AG08396 (cell line): ENCODE measurements at places on chromosomes 3 and 15.

GRCh38 chr3:27340534-27340933, 28.6 kb downstream of the NEK10 start:
- no peak for DNase-seq

DNA sequence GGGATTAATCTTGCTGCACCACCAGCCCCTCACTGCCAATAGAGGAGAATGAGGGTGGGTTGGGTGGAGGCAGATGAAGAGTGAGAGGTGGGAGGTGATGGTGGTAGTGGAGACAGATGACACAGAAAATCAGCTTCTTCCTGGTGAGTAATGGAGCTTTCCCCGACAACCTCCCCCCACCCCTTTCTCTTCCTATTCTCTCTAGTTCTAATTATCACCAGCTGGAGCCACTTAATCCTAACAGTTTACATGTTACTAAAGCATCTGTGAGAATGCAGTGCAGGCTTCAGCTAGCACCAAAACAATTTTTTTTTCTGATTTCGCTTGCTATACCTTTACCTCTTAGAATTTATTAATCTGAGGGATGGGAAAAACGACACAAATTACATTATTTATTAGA, 116.1 kb upstream of the DNAJC19 start:
- DNase-seq: no peak

- DNase-seq: peak; percentile 3
Observed at GRCh38 chr3:22685597-22685996, 517.5 kb upstream of the UBE2E2 start.

DNA sequence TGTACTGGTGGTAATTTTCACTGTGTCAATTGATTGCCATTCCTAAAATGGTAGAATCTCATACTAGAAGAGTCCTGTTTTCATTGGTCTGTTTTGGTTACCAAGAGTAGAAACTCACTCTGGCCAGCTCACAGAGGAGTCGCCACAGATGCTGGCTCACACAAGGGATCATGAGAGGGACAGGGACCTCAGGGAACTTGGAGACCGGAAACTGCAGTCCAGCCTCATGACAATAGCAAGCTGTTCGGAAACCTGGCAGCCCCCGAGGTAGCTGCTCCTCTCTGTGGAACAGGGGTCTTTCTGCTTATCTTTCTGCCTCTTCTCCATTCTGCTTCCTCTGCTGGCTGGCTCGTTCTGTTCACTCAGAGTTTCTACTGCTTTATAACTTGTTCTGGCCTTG, 192.9 kb downstream of the PLCL2 start:
- DNase-seq: no peak

DNA sequence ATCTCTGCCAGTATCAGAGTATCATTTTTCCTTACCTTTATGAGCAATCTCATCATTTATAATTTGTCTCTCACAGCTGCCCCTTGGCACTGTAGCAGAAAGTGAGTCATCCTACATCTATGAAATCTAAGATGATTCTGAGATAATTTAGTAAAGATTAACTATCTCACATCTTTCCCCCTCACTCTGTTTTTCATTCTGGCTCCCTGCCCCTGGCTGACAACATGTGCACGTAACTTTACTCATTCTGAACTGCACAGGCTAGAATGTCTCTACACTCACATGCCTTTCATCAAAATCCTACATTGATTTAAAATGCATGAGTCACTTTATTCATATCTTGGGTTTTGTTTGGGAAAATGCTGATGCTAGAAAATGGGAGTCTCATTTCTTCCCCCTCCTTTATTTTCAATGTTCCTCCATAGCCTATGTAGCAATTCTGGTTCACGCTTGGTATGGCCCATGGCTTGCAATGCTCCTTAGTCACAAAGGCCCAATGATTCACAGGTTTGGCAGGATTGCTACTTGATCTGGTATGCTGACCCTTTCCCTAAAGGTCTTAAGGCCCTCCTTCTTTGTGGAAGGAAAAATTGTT, 838.5 kb downstream of the TUSC7 start:
- DNase-seq: peak; percentile 36

DNA sequence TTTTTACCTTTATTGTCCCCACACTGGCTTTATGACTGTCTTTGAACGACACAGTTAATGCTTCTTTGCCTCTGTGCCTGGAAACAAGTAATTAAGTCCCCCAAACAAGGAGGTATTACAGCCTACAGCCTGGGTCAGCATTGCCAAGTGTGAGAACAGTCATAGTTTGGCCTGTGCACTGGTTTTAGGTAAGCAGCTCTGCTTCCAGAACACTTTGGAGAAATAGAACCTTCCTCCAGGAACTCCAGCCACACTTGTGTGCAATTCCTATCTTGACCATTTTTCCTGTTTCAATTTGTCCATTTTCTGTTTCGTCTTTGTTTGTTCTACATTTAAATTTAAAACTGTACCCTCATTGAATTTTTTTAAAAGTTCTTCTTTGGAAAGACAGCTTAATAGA, 568.2 kb downstream of the TUSC7 start:
- DNase-seq: no peak

DNA sequence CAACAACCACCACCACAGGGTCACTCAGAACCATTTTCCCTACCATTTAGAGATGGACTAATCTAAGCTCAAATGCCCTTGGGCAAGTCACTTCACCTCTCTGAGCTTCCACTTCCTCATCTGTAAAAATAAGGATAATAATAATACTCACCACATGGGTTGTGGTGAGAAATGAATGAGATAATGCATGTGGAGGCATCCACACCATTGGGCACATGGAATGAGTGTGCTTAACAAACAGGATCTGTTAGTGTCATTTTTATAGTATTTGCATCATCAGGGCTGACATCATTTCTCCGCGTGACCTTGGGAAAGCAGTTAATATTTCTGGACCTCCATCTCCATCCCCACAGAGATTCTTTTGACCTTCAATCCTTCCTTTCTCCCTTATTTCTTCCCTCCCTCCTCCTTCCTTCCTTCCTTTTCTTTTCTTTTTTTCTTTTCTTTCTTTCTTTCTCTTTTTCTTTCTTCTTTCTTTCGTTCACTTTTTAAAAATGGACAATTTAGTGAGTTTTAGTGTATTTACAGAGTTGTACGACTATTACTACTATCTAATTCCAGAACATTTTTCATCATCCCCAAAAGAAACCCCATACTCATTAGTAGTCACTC, 7.7 kb upstream of the RFT1 start:
- DNase-seq: no peak

DNA sequence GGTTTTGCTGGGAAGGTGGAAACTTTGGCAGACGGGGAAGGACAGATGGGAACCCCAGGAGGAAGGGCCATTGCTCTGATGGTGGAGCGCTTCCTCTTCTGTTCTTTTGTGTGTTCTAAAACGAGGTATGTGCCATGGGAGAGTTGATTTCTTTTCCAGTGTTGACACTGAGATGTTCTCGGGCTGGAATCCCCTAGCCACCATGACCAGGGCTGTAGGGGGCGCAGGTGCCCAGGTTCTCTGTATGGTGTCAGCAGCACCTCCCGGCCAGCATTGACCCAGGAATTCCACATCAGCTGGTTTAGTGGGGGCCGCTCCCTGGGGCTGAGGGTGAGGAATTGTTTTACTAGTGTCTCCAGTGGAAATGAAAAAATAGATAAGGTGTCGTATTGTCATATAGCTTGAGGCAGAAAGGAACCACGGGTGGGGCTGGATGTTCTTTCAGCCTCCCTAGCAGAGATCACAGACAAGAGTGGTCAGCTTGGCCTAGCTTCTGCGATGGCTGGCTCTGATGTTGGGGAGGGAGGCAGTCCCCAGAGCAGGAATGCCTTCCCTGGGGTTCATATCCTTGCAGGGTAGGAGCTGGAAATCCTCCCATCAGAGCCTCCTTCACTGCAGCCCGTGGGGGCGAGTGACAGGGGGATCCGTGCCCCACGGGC, 34.2 kb upstream of the ACAD9 start:
- no peak for DNase-seq

GRCh38 chr3:12327021-12327420, 38.2 kb downstream of the PPARG start:
- no peak for DNase-seq

DNA sequence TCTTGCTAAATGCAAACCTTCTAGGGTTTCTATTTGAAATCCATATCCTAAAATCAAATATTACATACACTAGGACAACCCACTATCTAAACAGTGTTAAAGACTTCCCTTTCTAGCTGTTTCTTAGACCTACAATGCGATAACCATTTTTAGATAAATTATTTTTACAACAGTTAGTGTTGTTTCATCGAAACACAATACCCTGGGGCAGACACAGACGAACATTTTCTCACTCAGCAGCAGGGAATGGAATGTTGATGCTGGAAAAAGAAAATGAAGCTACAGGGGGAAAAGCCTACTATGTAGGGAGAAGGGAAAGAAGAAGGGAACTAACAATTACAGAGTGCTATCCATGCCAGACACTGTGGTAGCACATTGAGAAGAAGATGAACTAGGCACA, 6.0 kb upstream of the HERC1 start:
- DNase-seq: no peak

DNA sequence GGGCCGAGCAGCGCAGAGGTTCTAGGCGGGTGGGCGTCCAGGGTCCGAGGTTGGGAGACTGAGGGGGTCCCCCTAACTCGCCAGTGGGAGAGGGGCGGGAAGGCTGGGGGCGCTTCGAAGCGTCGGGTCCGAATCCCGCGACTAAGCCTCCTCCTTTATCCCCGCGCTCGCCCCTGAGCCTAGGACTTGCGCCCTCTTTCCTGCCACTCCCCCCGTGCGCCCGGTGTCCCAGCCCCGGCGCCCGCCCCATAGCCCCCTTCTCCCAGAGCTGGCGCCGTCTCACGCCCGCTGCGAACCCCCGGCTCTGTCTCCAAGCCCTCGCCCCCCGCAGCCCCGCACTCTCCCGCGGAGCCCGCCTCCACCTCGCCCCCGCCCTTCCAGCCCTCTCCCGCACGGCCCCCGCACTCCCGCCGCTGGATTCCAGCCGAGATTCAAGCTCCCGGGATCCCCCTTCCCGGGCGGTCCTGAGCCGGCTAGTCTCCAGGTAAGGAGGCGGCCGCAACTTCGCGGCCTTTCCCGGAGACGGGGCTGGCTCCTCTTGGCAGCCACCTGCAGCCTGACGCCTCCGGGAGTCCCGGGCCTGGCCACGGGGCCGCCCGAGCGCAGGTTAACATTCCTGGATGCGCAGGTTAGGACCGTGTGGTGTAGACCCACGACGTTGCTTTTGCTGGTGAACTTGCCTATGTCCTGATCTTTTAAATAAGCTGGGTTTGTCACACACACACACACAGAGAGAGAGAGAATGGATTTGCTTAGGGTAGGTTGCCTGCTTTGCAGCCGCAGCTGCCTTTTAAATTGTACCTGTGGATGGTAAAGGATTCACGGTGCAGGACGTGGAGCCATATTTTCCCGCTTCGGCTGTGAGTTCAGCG, 563 bp downstream of the PXYLP1 start:
- peak; percentile 27 for DNase-seq

DNA sequence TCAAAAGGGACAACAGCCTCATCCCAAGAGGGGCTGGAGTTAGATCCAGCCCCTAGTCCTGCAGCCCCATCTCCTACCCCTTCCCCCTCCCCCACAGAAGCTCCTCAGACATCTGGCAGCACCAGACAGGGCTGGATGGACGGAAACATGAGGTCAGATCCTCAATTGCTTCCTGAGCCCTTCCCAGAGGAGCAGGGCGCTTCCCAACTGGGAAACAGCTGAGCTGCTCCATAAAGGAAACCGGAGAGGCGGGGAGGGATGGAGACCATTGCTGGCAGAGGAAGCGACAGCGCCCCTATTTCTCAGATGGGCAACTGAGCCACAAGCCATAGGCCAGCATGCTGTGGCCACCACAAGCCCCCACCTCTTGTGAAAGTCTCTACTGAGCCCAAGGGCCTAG, 18.3 kb upstream of the CYP11A1 start:
- DNase-seq: no peak

- DNase-seq: no peak
Observed at GRCh38 chr3:207973-208372, 11.4 kb downstream of the CHL1 start.
